ENCODE measurements at places on chromosomes 13 and 19.

DNA sequence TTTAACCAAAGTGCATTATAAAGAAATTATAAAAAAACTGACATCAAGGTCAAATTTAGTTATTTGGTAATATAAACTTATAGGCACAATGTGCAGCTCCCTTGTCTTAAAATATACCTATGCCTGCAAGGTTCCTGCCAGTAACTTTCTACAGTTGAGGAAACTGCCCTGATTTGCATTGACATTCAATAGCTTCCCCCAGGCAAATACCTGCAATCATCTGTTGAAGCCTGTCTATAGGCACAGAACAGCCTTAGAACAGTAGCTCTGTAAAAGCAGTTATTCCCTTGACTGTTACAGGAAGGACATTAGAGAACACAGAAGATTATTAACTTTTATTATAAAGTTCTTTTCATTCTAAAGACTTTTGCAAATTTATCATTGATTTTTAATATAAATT is 1239.5 kb downstream of the PCDH9 start:
- DNase-seq: no peak

- no peak for DNase-seq
Observed at GRCh38 chr13:93603043-93603442, 376.4 kb downstream of the GPC6 start.

DNA sequence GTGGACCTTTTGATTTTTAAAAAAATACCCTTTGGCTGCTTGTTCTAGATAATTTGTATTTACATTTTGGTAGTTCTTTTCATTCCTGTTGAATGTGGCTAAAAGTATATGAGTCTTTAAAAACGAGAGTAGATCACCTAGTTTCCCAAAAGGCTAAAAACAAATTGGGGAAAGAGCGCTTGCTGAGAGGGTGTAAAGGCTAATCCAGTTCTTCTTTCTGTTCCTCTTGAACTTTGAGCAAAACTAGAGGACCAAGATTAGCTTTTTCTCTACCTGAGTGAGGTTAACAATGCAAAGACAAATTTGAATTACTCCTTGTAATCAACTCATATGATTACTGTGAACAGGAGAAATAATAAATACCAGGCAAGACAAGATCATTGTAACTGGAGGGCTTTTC is 2513.2 kb downstream of the PCDH9 start:
- DNase-seq: no peak

GRCh38 chr19:11378319-11379189 is 4.1 kb downstream of the SWSAP1 start:
- DNase-seq: no peak

GRCh38 chr19:5155586-5156210 is 184.9 kb downstream of the PTPRS start:
- DNase-seq: no peak

DNA sequence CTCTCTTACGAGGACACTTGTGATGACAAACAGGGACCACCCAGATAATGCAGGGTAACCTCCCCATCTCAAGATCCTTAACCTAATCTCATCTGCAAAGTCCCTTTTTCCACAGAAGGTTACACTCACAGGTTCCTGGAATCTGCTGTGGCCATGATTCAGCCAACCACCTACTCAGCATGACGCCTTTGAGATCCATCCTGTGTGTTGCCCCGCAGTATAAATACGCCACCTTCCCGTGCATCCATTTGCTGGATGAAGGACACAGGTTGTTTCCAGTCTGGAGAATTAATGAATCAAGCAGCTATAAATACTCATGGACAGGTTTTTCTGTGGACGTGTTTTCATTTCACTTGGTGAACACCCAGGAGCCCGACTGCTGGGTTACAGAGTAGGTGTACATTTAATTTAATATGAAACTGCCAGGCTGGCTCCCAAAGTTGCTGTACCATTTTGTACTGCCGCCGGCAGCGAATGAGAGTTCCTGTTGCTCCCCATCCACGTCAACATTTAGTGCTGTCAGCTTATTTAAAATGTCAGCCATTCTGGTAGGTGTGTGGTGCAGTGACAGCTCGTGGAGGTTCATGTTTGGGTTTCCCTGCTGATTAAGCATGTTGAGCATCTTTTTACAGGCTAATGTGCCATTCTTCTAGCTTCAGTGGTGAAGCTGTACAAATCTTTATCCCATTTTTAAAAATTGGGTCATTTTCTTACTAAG is 40.2 kb downstream of the ELL start:
- DNase-seq: no peak

GRCh38 chr13:30124131-30124768 is 183.1 kb downstream of the KATNAL1 start:
- DNase-seq: no peak

DNA sequence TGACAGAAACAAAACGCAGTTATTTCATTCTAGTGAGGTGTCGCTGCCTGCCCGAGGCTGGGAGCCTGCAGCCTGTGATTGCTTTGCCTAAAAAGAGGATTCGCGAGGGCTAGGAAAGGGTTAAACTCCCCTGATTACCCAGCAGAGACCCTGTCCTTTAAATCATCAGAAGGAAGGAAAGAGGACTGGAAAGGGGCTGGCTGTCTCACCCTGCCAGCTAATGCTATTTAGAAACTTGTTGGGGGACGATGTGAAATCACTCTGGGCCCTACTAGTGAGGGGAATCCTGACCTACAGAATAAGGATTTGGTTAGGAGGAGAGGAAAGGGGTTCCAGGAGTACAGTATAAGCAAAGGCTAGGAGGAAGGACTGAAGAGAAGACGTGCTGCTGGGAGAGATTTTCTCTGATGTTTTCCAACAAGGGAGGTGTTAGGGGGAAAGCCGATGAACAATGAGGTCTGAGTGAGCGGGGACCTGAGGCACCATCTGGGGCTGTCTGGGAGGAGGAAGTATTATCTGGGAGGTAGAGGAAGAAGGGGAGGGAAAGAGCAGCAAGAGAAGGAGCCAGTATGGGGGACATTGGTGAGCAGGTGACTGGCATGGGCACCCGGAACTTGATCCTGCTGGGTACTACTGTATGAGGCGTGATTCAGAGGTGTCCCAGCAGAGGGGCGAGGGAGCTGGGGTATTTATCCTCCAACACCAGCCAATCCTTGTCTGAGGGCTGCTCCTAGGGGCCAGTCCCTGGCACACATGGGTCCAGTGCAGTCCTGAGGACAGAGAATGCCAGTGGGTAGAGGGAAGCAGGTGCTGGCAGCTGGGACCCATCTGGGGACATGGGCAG is 55.7 kb upstream of the PTPRS start:
- no peak for DNase-seq

DNA sequence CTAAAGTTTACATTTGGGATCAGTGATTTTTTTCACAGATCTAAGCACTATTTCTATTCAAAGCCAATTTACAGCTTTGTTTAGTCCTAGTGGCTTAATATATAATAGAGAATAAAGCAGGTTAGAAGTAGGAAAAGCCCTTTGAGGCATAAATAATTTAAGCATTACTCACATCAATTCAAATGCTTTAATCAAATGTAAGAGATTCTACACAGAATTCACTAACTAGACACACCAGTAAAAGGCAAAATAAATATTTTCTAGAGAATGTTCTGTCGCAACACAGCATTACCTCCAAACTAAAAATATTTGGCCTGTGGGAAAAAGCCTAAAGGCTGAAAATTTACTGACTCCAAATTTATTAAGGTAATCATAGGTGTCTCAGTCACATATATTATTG is 31.3 kb downstream of the KCTD12 start:
- no peak for DNase-seq

- no peak for DNase-seq
Observed at GRCh38 chr13:21465710-21466160, 6.6 kb upstream of the ZDHHC20 start.

GRCh38 chr13:112587764-112588489 is at the start of gene TUBGCP3:
TUBGCP3 (minus strand) TSS chr13:112588153; CDS start chr13:112587980, 173 bp downstream.
- peak; percentile 66 for DNase-seq

DNA sequence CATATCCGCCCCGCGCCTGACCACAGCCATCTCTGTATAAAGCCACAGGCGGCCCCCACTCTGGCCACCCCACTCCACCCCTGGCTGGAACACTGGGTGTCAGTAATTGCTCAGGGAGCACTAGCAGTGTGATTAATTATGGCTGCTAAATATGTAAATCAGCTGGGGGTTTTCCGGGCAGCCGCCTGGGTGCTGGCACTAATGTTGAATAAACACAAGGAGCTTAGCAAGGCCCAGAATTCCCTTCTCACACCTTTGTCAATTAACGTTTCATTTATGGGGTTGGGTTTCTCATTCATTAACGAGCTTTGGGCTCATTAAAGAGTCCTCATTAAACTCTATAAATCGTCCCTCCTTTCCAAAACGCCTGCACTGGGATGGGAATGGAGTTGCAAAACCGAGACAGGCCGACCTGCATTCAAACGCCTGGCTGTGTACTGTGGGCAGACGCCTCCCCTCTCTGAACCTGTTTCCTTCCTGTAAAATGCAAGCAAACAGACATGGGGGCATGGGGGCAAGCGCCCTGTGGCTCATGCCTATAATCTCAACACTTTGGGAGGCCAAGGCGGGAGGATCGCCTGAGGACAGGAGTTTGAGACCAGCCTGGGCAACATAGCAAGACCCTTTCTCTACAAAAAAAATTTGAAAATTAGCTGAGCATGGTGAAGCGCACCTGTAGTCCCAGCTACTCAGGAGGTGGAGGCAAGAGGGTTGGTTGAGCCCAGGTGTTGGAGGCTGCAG is 17.7 kb upstream of the OLFM2 start:
- no peak for DNase-seq

GRCh38 chr19:14519860-14520407 is 1.7 kb upstream of the DNAJB1 start:
- DNase-seq: peak; percentile 36

DNA sequence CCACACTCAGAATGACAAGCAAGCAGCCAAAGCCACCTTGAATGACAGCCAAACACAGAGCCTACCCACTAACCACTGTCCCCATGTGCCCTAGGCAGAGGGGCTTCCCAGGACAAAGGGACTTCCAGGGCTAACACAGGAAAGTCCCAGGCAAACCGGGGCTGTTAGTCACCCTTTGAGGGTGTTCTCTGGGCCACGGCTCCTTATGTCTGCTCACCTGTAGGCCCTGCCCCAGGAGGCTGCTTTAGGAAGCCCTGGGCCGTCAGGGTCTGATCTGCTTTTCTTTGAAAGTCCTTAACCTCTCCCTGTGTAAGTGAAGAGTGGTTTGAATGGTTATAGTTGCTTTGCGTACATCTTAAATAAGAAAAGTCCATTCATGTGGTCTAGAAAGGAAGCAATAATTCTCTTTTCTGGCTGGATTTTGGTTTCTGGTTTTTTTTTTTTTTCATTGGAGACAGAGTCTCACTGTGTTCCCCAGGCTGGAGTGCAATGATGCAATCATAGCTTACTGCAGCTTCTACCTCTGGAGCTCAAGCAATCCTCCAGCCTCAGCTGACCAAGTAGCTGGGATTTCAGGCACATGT is 161.4 kb downstream of the EFNB2 start:
- DNase-seq: no peak

DNA sequence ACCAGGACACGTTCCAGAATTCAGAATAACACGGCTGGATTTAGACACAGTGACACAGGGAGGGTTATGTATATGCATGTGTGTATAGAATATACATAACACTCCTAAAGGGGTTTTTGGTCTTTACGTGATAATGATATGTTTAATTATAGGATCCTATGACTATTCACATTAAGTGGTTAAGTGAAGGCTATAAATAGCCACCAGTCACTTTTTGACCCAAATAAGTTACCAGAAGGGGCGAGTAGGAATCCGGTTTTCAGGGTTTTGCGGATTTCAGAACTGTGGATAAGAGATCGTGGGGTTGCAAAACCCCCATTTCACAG is 6.9 kb downstream of the ANGPTL6 start:
- no peak for DNase-seq

- DNase-seq: no peak
Observed at GRCh38 chr13:19181621-19182485, at the start of gene TUBA3C. TUBA3C (minus strand) TSS chr13:19181824; CDS start chr13:19181747, 77 bp downstream.

- no peak for DNase-seq
Observed at GRCh38 chr13:73879346-73880015, 254.7 kb downstream of the KLF12 start.

GRCh38 chr13:20702915-20703779 is at the start of gene IL17D:
IL17D (plus strand) TSS chr13:20703699; CDS start chr13:20704002, 303 bp downstream.
- DNase-seq: peak; percentile 38

GRCh38 chr13:109480011-109480955 is 306.1 kb downstream of the IRS2 start:
- DNase-seq: no peak

- DNase-seq: no peak
Observed at GRCh38 chr13:65401315-65401714, 1828.8 kb downstream of the PCDH9 start.

DNA sequence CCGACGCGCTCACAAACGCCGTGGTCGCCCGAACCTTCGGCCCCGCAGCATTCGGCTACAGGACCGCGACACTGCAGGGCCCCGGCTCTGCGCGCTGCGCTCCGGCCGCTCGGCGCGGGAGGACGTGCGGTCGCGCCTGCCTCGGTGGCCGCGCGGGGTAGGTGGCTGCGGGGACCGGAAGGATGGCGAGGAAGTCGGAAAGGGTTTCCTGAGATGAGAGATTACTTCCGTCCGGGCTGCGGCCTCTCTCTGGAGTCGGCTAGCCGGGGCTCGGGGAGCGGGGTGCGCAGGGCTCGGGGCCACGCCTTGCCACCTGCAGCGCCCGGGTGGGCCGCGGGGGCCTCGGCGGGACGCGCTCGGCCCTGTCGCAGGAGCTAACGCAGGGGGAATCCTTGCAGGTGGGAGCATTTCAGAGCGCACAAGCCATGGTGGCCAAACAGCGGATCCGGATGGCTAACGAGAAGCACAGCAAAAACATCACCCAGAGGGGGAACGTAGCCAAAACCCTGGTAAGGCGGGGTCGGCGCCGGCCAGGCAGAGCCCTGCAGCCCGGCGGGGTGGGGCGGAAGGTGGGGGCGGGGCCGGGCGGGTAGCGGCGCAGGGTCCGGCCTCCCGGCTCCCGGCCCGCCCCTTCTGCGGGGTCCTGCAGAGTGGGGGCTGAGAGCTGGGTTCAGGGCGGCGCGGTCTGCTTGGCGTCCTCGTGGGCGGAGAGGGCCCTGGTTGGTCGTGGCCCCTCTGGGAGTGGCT is at the start of gene SERP2:
Gene SERP2, plus strand, starts transcription at position 224 of the 747 bp plus-strand sequence. Its CDS starts 202 bp downstream, at position 426.
- no peak for DNase-seq

- peak; percentile 41 for DNase-seq
Observed at GRCh38 chr19:39671739-39672363, 16.1 kb downstream of the LGALS16 start.

GRCh38 chr13:105083992-105084391 is 1451.5 kb downstream of the EFNB2 start:
- no peak for DNase-seq

Measured in stimulated activated CD4-positive, alpha-beta T cell treated with anti-CD3 and anti-CD28 coated beads, Interleukin-2, amount 100 ng/mL, for 4 hours (primary cell).